ENCODE measurements at places on chromosomes 12 and 14.

- no peak for DNase-seq
These were observed 6.4 kb downstream of the TTC6 start for GRCh38 chr14:37601865-37602264.

DNA sequence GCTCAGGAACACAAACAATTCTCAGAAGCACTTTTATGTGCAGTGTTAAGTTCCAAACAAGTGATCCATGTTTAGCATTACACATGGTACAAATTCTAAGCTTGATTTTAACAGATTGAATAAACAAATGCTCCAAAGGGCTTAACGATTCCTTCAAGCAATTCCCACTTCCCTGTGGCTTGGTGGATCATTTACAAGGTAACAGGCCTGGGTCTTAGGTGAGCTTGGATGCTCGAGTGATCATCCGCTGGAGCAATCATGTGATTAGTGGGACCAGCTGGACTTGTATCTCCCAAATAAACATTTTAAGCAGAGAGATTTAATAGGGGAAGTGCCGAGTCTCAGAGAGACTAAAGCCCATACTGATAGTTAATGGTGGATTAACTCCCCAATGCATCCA is 70.7 kb downstream of the CALM1 start:
- DNase-seq, result no peak

GRCh38 chr12:46209914-46210872 is 58.6 kb downstream of the SLC38A1 start:
- peak; percentile 39 for DNase-seq

DNA sequence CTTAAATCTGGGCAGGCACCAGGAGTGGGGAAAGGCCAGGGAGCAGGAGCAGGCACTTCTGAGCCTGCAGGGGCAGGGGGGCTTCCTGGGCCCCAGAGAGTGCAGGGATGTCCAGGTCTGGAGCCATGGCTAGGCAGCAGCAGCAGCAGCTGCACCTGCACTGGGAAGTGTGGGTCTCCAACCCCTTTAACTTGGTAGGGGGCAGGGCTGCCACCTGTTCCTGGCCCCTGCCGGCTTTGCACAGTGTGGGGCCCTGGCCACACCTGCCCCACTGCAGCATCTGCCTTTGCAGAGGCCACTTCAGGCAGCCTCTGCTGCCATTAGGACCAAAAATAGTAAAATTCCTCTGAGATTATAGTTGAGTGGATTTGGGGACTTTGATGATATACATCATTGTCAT is 138.5 kb downstream of the SLC16A7 start:
- no peak for DNase-seq

DNA sequence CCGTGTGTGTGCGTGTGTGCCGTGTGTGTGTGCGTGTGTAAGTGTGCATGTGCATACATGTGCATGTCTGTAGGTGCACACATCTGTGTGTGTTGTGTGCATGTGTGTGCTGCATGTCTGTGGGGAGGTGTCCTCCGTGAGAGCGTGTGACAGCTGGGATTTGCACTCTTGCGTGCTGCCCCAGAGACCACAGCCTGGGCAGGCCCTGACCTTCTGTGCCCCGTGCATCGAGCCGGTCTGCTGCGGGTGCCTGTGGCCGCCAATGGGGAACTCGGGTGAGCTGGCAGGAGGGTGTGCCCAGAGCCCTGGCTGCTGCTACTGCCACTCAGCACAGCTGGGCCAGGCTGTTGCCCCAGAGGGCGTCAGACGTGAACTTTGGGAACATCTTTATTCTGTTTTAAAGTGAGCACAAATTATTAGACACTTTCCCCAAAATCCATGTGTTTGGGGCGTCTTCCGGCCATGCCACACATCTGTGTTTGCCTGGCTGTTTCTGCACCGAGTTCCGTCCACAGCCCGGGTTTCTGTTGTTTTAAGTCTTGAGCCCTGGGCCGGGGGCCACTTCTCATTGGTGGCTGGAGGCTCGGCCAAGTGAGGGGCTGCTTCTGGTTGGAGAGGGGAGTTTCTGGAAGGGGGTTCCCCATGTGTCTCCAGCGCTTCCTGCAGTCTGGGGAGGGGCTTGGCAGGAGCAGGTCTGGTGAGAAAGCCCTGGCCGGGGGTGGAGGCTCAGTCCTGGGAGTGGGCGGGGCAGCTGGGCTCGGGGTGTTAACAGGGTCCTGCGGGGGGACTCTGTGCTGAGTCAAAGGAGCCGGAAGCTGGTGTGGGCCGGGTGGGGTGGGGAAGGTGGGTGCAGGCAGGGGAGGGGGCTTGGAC is 7.6 kb downstream of the CEP170B start:
- DNase-seq, result peak; percentile 51

DNA sequence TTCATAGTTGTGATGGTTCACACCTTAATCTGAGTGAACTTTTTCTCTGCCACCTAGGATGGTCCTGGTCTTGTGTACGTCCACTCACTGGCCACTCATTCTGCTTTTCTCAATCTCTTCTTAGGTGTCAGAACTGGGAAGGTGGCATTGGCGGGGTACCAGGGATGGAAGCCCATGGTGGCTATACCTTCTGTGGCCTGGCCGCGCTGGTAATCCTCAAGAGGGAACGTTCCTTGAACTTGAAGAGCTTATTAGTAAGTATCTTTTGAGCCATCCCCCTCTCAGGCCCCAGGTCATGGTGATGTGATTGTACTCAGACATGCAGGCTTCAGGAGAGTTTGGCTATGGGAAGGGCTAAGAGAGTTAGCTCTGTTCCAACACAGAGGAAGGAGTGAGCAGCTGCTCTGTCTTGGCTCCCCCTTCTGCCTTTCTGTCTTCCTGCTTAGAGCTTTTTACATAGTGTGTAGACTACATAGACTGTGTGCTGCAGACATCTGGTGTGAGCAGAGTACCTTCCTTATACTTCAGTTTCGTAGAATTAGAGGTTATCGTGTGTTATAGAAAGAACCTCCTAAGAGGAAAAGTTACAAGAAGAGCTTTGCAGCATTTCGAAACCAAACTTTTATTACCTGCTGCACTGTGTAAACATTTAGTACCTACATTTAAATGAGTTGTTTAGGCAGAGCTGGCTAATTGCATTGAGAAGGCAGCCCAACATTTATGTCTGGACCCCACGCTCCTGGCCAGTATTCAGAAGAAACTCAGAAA is 54.2 kb downstream of the FNTB start:
- no peak for DNase-seq

DNA sequence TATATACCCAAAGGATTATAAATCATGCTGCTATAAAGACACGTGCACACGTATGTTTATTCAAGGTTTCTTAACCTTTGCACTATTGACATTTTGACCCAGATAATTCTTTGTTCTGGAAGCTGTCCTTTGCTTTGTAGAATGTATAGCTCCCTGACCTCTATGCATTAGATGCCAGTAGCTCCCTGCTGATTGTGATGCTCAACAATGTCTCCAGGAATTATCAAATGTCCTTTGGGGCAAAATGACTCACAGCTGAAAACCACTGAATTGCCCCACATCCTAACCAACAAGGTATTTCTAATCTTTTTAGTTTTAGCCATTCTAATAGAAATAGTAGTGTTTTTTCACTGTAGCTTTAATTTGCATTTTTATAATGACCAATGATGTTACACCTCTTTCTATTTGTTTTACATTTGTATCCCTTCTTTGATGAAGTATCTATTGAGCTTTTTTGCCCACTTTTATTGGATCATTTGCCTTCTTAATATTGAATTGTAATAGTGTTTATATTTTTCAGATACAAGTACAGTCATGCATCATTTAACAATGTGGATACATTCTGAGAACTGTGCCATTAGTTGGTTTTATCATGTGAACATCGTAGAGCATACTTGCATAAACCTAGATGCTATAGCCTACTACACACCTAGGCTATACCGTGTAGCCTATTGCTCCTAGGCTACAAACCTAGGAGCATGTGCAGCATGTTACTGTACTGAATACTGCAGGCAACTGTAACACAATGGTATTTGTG is 10.4 kb upstream of the NOPCHAP1 start:
- no peak for DNase-seq

GRCh38 chr12:56932867-56933266 is 1.3 kb downstream of the SDR9C7 start:
- DNase-seq, result peak; percentile 9

DNA sequence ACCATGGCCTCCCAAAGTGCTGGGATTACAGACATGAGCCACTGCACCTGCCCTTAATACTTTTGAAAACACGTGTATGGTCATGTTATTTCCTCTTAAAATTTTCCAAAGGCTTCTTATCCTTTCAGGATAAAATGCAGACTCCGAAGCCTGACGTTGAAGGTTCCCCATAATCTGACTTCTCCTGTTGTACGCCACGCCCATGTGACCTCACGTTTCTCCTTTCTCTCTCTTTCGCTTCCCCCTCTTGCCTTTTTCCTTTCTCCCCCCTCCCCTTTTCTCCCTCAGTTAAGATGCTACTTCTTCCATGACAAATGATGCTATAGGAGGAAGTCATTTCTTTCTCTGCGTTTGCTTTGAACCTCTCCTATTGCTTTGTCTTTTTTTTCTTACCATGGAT is 266.0 kb downstream of the FBXL14 start:
- DNase-seq, result no peak

DNA sequence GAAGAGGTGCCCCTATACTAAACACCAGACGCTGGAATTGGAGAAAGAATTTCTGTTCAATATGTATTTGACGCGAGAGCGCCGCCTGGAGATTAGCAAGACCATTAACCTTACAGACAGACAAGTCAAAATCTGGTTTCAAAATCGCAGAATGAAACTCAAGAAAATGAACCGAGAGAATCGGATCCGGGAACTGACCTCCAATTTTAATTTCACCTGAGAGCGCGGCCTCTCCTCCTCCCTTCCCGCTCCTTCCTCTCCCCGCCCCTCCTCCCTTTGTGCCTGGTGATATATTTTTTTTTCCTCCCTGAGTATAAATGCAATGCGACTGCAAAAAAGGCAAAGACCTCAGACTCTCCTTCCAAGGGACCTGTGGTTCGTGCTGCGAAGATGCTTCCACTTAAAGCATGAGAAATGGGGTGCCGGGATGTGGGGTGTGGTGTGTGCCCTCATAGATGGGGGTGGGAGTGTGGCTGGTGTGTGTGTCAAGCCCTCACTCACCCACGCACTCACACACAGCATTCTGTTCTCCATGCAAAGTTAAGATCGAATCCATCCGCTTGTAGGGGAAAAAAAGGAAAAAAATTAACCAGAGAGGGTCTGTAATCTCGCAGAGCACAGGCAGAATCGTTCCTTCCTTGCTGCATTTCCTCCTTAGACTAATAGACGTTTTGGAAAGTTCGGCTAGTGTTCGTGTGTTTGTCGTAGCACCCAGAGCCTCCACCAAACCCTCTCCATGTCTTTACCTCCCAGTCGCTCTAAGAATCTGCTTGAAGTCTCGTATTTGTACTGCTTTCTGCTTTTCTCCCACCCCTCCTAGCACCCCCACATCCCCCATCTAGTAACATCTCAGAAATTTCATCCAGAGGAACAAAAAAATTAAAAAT is 4.5 kb downstream of the HOXC10 start:
- no peak for DNase-seq

GRCh38 chr12:91622981-91623380 is 440.4 kb upstream of the DCN start:
- peak; percentile 10 for DNase-seq

- DNase-seq, result no peak
These were observed 64.5 kb upstream of the SSTR1 start for GRCh38 chr14:38143170-38143569.

- DNase-seq, result peak; percentile 44
These were observed 96.8 kb upstream of the TMEM132C start for GRCh38 chr12:128170181-128170580.

DNA sequence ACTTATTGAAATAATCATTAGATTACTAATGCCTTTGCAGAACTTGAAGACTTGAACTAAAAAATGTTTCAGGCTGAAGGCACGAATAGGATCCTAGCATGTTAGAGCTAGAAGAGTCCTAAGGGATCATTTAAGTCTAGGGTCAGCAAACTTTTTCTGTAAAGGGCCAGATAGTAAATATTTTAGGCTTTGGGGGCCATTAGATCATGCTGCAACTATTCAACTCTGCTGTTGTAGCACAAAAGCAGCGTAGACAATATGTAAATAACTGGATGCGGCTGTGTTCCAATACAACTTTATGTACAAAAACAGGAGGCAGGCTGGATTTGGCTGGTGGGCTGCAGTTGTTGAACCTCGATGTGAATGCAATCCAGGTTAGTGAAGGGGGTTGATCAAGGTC is 221.7 kb downstream of the ATP23 start:
- no peak for DNase-seq

GRCh38 chr12:121839993-121840761 is 18.5 kb downstream of the HPD start:
- no peak for DNase-seq
